ENCODE measurements at places on chromosomes 11 and 22.
A peak's percentile ranks its signal among the peaks of the same experiment; 100 is the strongest.

- DNase-seq, result no peak
Measured at GRCh38 chr22:24121938-24122337, 59.3 kb upstream of the SUSD2 start.

DNA sequence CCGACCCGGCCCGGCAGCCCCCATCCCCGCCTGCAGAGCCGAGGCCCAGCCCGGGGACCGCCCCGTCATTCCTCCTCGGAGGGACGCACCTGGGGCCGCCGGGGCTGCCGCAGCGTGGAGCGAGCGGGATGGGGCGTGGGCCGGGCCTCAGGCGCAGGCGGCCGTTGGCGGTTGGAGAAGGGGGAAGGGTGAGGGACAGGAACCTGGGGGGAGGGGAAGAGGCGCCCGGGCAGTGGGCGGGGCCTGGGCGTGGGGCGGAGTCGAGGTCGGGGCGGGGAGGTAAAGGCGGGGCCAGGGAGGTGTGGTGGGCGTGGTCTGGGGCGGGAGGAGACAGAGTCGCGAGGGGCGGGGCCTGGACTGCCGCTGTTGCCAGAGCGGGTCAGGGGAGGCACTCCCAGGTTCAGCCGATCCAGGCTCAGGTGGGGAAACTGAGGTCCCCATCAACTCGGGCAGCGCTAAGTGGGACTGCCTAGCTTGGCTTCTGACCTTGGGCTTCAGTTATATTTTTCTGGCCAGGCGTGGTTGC, at the start of gene TESMIN:
Gene TESMIN, minus strand, starts transcription at position 190 of the 526 bp plus-strand sequence. CDS start 860 bp downstream, outside the sequence.
- peak; percentile 93 for DNase-seq

GRCh38 chr11:36110668-36111410, 167.0 kb downstream of the LDLRAD3 start:
- peak; percentile 75 for DNase-seq

DNA sequence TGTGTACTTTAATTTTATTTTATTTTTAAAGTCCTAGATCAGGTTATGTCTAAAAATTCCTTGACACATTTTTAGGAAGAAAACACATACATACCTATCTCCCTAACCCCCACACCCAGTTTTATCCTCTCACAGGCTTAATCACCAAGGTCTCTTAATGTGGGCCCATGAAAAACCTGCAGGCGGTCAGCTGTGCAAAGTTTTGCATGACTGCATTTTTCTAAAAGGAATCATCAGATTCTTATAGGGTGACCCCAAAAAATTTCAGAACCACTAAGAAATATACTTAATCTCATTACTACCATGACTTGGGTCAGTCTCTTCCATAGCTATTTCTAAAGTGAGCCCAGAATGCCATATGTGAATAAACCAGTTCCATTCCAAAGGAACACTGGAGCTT, 19.8 kb downstream of the SAA1 start:
- DNase-seq, result no peak

DNA sequence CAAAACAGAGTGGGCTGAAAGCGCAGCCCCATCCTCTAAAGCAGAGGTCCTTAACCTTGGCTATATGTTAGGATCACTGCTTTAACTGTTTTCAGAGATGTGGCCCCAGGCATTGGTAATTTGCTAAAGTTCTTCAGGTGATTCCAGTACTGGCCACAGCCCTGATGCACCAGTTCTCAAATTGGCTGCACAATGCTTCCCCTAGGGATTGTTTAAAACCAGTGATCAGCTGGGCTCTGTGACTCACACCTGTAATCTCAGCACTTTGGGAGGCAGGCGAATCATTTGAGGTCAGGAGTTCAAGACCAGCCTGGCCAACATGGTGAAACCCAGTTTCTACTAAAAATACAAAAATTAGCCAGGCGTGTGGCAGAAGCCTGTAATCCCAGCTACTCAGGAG, 8.4 kb upstream of the IRAG1 start:
- DNase-seq, result no peak

GRCh38 chr22:46452195-46453005, 85.0 kb downstream of the CELSR1 start:
- no peak for DNase-seq

DNA sequence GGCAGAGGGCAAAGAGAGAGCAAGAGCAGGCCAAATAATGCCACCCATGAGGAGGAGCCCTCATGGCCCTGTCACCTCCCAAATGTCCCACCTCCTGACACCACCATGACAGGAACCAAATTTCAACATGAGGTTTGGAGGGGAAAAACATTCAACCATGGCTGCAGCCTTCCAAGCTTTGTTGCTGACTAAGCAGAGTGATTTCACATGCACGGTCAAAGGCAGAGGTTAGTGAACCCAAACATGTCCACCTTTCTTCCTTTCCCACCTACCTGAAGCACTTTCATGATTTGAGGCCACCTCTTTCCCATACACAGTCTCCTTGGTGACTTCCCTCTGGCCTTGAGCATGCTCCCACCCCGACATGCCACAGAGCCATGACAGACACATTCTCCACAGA, 89.7 kb downstream of the C11orf91 start:
- no peak for DNase-seq

DNA sequence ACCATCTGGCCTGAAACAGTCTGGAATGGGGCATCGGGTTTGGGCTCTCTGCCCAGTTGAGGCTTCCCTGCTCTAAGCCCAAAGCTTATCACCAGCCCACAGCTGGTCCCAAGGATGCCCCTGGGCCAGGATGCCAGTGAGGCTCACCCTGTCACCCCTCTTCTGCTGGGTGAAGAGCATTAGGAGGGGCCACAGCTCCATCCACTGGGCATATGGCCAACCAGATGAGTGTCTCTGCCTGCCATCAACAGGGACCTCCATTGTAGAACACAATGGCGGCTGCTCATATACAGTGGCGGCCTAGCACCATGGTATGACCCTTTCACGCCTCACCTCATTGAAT, 5.6 kb downstream of the CHST1 start:
- no peak for DNase-seq

DNA sequence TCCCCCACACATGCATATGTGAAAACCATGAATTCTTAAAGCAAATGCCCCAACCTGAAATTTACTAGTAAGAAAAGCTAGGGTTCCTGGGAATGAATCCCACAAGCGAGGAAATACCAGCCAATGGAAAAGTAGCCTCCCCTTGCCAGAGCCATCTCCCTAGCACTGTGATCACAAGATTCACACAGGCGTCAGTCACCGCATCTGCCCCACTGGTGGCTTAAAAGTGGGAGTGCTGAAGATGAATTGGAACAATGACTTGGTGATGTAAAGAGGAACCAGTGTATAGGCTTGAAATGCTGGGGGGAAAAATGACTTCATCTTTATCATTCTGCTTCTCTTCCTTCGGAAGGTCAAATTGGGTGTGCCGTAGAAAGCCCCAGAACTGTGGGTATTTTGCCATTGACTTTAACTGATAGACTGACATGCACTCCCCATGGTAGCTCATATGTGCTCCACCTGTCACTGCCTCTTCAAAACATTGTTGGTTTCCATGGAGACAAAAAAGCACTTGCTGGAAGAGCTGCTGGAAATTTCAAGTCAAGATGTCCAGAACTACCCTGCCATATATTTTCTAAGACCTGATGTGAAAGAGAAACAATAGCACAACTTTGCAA, 19.2 kb upstream of the ASPHD2 start:
- DNase-seq, result peak; percentile 25

DNA sequence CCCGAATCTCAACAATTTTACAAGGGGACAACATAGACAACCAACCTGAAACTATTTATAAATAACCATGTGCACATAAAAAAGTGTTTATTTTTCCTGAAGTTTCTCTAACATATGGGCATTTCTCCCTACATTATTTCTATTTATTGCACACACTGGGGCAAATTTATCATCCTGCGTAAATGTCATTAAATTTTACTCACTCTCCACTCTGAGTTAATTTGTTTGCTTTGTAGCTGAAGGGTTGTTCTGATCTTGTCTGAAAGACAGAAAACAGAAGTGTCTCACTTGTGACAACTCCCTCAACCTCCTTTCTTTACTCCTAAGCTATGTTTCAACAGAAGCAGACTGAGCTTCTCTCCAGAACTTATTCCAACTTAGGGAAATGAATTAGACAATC, 194.2 kb downstream of the HIPK3 start:
- DNase-seq, result peak; percentile 29

- peak; percentile 6 for DNase-seq
Measured at GRCh38 chr11:95035316-95035715, 10.3 kb downstream of the KDM4E start.

GRCh38 chr11:35803115-35803514, 140.5 kb downstream of the TRIM44 start:
- DNase-seq, result no peak

DNA sequence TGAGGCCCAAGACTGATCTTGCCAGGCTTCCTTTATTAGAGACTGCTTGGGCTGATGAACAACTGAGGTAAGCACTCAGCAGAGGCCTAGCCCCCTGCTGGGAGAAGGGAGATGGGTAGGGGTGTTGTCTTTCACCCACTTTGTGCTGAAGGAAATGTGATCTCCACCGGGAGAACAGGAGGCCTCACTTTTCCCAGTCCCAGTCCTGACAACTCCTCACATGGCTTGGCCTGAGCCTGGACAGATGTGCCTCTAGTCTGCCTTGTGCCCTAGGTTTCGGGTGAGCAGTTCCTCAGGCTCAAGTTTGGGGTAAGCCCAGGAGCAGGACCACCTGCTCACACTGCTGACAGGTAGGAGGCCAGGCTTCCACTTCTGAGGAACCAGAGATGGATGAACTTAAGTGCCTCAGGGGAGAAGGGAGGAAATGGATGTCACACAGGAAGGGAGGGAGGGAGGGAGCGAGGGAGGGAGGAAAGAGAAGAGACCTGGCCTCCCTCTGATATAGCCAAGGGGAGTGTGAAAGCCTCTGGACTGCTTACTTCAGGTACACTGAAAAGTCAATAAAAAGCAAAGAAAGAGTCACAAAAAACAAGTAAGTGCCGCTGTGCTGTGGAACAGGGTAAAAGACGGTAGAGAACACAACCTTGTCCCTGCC, 8.1 kb downstream of the CLPB start:
- DNase-seq, result no peak

GRCh38 chr11:35501776-35502175, 23.6 kb downstream of the PAMR1 start:
- DNase-seq, result no peak

- DNase-seq, result peak; percentile 74
Measured at GRCh38 chr11:93652161-93652597, 9.3 kb upstream of the CEP295 start.

DNA sequence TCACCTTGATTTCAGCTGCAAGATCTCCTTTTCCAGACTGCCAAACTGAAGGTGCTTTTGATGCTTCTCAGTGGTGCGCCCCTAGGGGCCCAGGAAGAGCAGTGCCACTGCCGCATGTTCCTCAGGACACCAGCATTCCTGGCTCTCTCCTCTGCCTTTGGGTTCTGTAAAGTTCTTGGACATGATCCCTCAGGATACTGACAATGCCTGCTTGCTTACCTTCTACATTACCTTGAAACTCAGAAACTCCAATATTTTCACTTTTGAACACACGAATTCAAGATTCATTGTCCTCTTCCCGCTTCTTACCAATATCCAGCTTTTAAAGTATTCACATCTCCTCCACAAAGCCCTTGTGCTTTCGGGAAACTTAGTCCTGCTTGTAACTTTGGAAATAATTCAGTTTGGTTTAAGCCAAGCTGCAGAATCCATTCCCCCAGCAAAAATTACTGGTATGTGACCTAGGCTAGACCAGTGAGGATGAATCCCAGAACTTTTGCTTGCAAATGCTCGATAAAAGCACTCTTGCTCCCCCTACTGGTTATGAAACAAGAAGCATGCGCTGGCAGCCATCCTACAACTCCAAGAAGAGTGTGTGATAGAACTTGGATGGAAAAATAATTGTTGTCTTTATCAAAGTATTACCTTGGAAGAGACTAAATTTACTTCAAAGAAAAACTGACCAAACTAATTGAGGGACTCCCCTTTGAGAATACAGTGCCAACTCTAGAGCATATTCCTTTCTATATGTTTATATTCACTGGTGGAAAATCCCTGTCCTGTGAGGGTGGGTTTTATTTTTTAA, 16.5 kb upstream of the OR5B21 start:
- peak; percentile 35 for DNase-seq

DNA sequence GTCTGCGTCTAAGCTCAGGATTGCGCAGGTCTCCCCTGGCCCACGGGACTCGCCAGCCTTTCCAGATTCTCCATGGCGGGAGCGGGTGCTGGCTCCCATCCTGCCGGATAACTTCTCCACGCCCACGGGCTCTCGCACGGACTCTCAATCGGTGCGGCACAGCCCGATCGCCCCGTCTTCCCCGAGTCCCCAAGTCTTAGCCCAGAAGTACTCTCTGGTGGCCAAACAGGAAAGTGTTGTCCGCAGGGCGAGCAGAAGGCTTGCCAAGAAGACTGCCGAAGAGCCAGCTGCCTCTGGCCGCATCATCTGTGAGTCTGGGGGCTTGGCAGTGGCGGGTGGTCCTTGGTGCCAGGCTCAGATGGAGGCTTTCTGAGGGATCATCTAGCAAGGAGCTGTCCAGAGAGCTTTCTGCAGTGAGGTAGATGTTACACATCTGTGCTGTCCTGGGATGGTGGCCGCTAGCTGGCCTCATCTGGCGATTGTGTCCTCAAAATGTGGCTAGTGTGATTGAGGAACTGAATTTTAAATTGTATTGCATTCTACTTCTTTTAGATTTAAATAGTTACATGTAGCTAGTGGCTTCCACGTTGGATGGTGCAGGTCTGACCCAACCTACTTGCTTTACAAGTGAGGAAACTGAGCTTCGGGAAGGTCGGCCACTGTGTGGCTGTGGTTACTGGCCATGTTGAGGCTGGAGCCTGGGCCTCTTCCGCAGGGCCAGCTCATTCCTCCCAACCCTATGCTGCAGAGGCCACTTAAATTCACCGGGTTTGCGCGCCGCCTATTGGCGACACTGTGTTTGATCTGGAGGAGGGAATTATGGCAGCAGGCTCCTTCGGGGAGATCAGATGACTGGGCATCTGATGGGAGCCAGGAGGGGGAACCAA, 6.7 kb downstream of the INCENP start:
- DNase-seq, result no peak

DNA sequence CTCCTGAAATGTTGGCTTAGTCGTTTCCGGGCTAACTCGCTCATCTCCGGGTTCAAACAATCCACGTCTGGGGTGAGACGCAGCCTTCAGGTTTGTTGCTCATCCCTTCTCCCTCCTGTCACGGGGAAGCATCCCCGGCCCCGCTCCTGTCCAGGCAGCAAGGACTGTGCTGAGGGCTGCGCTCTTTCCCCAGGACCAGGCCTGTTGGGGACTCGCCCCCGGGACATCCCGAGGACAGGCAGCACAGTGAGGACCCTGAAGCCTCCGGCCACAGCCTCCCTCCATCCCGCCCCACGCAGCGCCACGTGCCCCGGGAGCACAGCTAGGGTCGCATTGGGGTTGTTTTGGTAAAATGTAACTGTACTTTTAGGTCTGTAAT, 252.0 kb downstream of the BRD1 start:
- no peak for DNase-seq

DNA sequence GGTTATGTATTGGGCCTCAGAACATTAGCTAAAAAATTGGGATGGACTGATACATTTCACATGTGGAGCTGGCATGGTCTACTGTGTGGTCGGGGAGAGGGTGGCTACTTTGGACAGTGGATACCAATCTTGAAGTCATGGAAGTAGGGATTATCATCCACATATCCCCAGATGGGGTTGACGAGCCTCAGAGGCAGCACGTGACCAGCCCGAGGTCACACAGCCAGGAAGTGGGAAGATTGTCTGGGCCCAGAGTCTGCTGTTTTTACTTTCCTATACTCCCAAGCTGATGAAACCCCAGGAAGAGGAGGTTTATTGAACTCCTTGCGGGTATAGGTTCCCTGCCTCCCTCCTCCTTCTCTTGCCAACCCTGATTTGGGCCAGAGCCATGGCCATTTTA, 92.9 kb downstream of the FBXO7 start:
- no peak for DNase-seq

- peak; percentile 63 for DNase-seq
Measured at GRCh38 chr22:19232623-19233022, 54.1 kb upstream of the SLC25A1 start.

GRCh38 chr11:47055534-47055933, 119.0 kb downstream of the CSTPP1 start:
- no peak for DNase-seq

- DNase-seq, result no peak
Measured at GRCh38 chr11:12604557-12605153, 69.6 kb upstream of the TEAD1 start.
